ENCODE measurements at places on chromosomes 4 and X.
A peak's percentile ranks its signal among the peaks of the same experiment; 100 is the strongest.

- DNase-seq = no peak
Observed at GRCh38 chrX:119189595-119189994, 46.5 kb upstream of the PGRMC1 start.

GRCh38 chrX:1803741-1804140 lies 188.9 kb downstream of the ASMT start:
- DNase-seq = no peak

DNA sequence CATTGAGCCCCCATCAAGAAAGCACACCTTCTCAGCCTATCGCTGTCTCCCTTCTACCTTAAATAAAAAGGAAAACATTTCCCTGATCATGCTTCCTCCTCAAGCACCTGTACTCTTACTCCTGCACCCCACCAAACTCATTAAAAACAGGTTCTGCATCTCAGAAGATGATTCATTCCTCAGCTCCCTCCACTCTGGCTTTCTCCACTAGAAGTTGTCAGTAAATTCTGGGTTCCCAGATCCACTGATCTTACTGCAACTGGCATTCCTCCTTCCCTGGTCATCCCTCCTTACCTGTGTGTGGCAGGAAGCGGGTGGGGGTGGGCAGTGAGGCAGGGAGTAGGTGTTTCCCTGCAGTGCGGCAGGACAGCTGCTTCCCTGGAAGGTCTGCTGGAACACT lies 108.8 kb downstream of the GPR143 start:
- DNase-seq = no peak

DNA sequence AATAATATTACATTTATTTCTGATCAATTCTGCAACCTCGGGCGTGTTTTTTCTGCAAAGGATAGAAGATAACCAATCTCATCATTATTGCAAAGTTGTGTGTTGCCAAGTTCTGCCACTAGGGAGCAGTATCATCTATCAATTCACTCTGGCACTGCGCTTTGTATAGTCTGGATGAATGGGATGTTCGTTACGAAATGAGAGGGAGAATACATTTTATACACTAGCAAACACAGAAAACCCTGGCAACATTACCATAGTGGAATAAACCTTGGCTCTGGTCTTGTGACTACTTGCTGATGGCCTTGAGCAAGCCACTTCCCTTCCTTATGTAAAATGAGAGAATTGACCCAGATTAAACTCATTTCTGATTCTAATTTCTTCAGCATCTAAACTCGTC lies 97.5 kb upstream of the ZNF518B start:
- DNase-seq = peak; percentile 53

- DNase-seq = no peak
Observed at GRCh38 chr4:6109842-6110560, 90.3 kb downstream of the JAKMIP1 start.

- DNase-seq = no peak
Observed at GRCh38 chrX:68112321-68112720, 321.0 kb downstream of the OPHN1 start.

DNA sequence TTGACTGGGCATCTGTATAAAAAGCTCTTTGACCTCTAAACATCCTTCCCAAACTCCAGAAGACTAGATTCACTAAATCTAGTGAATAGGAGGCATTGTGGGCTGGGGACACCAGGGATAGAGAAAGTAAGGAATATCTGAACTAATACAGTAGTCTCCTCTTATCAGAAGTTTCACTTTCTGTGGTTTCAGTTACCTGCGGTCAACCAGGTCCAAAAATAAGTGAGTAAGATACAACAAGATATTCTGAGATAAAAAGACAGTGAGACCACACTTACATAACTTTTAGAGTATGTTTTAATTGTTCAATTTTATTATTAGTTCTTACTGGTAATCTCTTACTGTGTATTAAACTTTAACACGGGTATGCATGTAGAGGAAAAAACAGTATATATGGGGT lies 376.5 kb downstream of the HNRNPD start:
- DNase-seq = no peak

DNA sequence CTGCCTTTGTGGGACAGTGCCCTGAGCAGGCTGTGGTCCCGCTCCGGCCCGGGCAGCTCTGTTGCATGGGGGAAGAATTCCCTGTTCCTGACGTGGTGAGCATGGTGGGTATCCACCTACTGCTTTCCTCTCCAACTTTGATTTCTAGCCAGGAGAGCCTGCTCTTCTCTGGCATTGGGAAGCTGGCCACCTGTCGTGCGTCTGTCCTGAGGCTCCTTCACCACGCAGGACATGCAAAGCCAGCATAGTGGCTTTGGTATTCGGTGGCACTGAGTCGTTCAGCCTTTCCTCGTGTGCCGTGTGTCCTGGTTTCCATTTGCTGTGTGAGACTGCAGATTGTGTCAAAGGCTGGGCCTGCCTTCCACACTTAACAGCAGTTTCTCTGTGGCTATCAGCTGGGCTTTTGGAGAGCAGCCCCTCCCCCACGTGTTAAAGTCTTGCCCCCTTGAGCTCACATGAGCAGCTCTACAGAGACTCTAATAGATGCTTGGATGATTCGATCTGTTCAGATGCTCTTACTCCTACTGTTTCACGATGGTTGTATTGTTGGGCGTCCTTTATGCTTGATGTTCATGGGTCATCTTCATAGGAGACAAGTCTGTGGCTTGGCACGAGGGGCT lies 46.3 kb upstream of the CLCN4 start:
- DNase-seq = peak; percentile 30

DNA sequence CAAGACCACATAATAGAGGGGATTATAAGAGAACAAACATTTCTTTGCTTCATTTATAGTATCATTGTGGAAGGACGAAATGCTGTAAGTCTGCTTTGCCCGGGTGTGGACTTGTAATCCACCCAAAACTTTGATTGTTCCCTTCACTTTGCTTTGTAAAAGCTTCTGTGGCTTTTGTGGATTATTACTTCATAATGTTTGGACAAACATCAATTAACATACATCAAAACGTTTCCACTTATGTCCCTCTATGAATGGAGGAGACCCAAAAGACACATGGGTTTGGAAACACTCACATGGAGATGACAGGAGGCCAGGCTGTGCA lies 415.4 kb downstream of the SPRY1 start:
- DNase-seq = no peak

- no peak for DNase-seq
Observed at GRCh38 chr4:16000708-16001483, 37.9 kb upstream of the FGFBP2 start.

- DNase-seq = no peak
Observed at GRCh38 chr4:108247387-108248049, 78.8 kb upstream of the LEF1 start.

GRCh38 chr4:13386405-13387107 lies 97.6 kb downstream of the RAB28 start:
- no peak for DNase-seq

DNA sequence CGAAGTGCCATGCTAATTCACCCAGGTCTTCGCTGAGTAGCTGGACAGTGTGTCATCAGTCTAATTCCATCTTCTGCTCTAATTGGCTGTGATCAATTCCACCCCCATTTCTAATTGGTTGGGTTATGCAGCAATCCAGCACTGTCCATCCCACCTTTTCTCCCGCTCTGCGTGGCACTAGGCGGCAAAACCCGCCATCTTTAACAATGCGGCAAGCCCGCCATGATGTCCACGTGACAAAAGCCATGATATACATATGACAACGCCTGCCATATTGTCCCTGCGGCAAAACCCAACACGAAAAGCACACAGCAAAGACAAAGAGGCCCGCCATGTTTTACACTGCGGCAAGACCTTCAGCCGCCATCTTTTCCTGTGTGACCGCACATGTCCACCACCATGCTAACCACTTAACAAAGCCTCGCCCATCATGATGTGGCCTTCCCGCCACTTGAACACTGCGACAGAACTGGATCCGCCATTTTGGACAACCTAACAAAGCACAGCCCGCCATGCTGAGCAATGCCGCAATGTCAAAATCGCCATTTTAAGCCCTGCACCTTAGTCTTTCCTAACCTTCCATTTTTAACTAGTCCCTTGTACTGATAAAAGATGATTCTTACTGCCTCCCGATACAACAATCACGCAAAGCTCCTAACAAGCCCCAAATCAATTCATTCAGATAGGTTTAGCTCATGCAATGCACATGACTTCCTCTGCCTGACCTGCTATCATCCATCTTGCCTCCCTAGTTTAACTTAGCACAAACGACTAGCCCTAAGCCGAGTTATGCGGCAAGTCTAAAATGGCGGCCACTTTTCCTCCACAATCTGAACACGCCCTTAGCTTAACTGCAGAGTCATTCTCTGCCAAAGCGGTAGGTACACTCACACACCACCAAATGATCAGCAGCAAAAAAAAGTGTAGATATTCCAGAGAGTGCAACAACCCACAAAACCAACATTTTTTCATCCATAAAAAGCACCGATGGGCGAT lies 288.3 kb downstream of the CHIC1 start:
- DNase-seq = no peak

GRCh38 chr4:112109360-112110058 lies 35.7 kb upstream of the FAM241A start:
- no peak for DNase-seq

GRCh38 chrX:140022482-140022881 lies 57.2 kb upstream of the CXorf66 start:
- no peak for DNase-seq

DNA sequence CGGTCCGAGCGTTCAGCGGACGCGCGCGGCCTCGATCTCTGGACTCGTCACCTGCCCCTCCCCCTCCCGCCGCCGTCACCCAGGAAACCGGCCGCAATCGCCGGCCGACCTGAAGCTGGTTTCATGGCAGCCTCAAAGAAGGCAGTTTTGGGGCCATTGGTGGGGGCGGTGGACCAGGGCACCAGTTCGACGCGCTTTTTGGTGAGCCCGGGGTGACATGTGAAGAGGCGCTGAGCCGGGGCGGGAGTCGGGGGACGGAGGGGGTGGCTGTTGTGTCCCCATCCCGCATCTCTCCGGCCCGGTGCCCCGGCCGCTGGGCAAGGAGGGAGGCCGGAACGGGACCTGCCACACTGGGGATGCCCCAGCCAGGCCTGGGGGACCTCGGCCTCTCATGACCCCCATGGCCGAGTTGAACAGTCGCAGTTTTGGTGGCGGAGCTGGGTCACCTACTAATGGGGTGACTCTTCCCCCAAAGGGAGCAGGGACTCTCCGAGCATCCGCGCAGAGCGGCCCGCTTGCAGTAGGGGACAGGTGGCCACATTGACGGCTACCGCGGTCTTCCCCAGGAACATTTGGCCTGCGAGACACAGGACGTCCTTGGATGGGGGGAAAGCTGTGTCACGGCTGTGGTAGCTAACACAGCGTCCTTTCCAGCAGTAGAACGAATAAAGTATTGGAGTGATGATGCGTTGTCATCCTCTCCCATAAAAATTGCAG lies at the start of gene GK:
GK (plus strand) TSS at position 9 of the 717 bp plus-strand sequence; CDS start at position 124, 115 bp downstream.
- DNase-seq = peak; percentile 28

DNA sequence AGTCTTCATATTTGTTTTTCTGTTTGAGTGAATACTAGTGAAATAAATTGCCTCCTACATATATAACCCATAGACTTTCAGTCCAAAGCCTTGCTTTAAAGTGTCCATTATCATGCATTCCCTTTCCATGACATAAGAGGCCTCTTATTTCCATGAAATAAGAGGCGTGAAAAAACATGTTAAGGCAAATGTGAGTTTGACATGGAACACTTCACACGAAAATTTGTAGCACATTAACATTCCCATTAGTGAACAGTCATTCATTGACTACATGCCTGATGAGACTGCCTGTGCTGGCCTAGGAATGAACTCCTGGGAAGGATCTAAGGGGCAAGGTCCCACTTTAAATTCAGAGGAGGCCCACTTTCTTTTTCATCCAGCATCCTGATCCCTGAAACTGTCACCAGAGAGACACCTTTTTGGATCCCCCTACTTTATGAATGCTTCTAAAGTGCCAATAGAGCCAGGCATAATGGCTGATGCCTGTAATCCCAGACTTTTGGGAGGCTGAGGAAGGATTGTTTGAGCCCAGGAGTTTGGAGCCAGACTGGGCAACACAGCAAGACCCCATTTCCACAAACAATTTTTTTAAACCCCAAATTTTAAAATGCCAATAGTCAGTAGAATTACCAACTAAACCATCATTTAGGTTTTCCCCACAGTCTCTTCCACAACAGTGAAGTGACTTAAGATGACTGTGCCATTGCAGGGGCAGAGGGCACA lies 6.7 kb downstream of the RTL8B start:
- DNase-seq = no peak

GRCh38 chrX:39470588-39471407 lies 627.0 kb downstream of the BCOR start:
- DNase-seq = no peak

GRCh38 chrX:74804574-74804973 lies 120.7 kb downstream of the NEXMIF start:
- no peak for DNase-seq

DNA sequence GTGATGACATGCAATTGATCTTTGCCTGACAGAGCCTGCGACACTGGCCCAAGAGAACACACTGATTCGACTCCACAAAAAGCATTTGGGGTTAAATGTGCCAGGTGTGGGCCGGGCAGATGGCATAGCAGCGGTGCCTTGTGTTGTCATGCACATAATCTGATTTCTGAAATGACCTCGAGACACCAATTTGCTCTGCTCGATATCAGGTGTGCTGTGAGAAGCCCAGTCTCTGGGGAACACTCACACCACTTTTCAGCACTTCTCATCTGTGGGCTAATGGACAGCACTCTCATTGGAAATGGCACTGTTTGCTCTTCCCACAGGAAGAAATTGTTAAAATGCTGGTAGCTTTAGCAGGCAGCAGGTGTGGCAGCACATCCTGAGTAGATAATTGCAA lies 738.3 kb upstream of the TENM3 start:
- no peak for DNase-seq

GRCh38 chr4:61493041-61493440 lies 292.9 kb downstream of the ADGRL3 start:
- no peak for DNase-seq

- DNase-seq = peak; percentile 96
Observed at GRCh38 chrX:107716816-107717700, 58.5 kb downstream of the TSC22D3 start.

DNA sequence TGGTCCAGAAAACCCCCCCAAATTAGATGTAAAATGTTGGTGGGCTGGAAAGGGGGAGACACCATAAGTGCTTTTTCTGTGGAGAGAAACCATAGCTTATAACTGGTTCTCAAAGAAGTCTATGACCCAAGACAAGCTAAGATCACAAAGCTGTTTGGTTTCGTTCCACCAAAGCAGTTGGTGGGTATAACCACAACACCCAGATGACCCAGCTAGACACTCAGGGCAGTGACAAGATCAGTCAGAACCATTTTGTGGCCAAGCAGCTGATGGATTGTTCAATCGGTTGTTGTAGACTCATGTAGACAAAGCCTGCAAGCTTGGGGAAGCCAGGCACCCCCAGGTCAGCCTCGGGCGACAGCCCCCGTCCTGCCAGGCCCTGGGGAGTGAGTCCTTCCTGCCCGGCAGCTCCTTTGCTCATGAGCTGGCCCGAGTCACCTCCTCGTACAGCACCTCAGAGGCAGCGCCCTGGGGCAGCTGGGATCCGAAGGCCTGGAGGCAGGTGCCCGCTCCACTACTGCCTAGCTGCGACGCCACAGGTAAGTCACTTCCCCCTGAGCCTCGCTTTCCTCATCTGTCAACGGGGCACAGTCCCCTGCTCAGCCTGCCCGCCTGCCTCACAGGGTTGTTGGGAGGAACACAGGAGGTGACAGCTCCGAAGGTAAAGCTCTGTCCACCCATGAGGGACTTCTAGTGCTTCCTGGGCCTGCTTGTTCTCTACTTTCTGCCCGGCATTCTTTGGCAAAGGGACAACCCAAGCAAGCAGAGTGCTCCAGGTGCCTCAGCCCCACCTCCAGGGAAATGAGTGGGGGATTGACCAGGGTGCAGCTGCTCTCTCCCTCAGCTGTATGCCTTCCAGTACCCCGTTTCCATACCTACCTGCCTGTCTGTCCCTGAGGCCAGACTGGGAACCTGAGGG lies 65.2 kb upstream of the MTM1 start:
- no peak for DNase-seq

GRCh38 chr4:52910115-52910514 lies 48.0 kb downstream of the RASL11B start:
- no peak for DNase-seq

Measured in CD4-positive, alpha-beta T cell treated with Interleukin-10 for 1 hour (primary cell).